ENCODE measurements at places on chromosomes 4 and X.

DNA sequence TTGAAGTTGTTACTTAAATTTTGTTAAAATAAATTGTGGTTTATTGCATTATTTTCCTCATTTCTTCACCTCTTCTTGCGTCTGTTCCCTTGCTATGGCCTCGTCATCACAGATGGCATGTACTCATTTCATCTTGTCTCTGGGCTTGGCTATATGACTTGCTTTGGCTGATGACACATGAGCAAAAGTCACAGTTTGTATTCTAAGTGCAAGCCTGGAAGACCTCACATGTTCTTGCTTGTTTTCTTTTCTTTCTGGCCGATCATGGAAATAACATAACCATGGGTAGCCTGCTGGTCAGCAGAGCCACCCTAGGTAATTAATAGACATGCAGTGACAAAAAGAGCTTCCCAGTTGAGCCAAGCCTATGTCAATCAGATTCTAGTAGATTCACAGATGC lies 527.9 kb downstream of the SPRY1 start:
- no peak for DNase-seq

GRCh38 chr4:124713185-124713592 lies 657 bp upstream of the ANKRD50 start:
- DNase-seq = no peak

DNA sequence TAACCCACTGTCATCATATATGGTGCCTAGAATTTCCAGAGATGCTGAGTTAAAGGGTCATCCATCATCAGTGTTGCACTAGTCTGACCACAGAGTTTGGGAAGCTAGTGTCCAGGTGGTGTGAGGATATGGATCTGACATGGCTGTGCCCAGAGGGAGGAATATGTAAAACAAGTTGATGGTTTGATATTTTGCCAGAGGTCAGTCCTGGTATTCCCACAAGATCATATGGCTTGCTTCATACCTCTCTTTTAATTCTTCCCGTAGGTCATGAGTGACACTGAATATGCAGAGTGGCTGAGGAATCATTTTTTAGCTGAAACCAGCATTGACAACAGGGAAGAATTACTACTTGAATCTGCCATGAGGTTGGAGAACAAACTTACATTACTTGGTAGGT lies 75.6 kb downstream of the ATP10D start:
- DNase-seq = no peak

GRCh38 chr4:113749178-113749577 lies 12.4 kb downstream of the CAMK2D start:
- no peak for DNase-seq

DNA sequence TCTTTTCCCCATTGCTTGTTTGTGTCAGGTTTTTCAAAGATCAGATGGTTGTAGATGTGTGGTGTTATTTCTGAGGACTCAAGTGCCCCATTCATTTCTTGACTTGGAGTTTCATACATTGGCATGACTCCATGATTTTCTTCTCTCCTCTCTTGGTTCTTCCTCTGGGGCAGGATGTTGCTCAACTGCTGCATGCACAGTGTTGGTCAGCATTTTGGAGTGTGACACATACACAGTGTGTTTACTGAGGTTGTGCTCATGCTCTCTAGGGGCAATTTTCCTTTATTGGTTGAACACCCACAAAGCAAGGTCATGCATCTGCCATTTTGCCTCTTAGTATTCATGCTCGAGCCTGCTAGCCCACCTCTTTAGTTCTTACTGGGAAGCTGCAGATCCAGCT lies 1993.8 kb downstream of the ARAP2 start:
- DNase-seq = no peak

GRCh38 chr4:114076899-114077570 lies 97.6 kb upstream of the ARSJ start:
- no peak for DNase-seq

DNA sequence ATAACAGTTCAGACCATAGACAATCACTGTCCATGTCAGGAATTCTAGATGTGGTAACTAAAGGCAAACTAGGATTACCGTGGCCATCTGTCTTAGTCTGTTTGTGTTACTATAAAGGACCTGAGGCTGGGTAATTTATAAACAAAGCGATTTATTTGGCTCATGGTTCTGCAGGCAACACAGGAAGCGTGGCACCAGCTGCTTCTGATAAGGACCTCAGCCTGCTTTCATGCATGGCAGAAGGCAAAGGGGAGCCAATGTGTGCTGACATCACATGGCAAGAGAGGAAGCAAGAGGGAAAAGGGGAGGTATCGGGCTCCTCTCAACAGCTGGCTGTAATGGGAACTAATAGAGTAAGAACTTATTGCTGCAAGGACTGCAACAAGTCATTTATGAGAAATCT lies 376.7 kb downstream of the GPM6A start:
- no peak for DNase-seq

DNA sequence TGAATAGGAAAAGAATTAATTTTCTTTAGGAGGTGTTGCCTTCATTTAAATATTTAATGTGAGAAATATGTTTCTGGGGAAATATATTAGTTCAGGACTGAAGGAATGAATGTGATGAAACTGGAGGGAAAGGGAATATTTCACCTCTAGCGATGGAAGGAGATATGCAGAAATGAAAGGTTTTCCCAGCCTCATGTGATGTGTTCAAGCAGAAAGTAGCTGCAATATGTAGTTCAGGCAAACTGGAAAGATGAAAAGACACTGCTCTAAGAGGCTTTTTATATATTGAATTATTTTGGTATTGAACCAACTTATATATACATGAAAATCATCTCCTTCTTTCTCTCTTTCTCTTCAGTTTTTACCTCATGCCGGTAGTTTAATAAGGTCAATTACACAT lies 3.4 kb downstream of the GRID2 start:
- no peak for DNase-seq

DNA sequence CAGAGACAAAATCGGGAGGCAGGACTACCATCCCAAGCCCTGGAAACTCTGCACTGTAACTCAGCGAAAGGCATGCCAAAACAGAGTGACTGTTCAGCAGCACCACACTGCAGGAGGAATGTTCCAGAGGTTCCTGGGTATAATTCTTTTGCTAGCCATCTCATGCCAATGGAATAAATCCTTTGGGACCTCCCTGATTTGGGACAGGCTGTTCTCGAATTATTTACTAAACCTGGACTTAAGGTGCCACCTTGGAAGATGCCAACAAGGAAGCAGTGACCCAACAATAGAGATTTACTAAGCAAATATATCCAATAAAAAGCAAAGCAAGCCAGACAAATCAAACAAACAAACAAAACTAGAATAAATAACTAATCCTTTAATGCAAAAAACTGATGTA lies 9.3 kb downstream of the AADAT start:
- no peak for DNase-seq

DNA sequence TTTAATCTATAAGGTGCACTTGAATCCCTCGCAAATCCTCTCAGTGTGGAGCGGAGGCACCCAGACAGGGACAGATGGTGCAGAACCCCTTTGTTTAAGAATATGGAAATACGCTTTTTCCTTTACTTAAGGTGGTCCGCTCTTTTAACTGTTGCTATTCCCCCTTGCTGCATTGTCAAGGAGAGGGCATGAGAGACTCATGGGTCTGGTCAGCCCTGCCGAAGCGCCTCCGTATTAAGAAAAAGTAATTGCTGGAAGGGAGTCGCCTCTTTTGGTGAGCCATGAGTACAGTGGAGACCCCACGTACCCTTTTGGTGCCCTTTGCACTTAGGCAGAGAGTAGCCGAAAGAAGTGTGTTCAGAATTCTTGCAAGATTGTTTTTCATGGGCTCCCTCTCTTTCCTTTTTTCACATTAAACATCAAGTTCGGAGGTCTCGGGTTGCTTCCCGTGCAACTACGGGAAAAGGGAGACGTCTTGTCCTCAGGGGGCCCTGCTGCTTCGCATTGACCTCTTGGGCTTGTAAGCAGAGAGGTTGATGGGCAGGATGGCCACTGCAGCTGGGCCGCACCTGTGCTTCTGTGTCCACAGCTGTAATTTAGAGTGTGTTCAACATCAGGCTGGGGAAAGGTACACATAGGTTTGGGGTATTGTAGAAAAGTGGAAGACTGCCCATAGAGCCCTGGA lies 109.6 kb downstream of the SPRY1 start:
- no peak for DNase-seq

- DNase-seq = no peak
Observed at GRCh38 chr4:148435654-148436406, 6.4 kb downstream of the NR3C2 start.

- no peak for DNase-seq
Observed at GRCh38 chr4:26144526-26145155, 176.2 kb upstream of the RBPJ start.

- no peak for DNase-seq
Observed at GRCh38 chrX:115719171-115719570, 158.2 kb downstream of the PLS3 start.
